ENCODE measurements at places on chromosomes 4 and X.
A peak's percentile ranks its signal among the peaks of the same experiment; 100 is the strongest.

DNA sequence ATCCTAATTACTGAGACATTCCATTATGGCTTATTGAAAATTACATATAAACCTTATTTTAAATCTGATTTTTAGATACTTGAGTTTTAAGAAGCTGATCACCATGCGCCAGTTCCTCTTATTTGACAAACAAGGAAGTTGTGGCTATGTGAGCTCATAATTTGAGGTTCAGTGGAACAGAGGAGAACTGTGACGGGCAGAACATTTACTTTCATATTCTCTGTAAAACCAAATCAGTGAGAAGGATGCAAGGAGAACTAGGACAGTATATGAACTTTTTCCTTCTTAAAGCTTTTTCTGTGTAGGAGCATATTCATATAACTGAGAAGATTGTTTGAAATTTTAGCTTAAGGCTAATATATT, 25.3 kb downstream of the STIM2 start:
- DNase-seq = no peak

DNA sequence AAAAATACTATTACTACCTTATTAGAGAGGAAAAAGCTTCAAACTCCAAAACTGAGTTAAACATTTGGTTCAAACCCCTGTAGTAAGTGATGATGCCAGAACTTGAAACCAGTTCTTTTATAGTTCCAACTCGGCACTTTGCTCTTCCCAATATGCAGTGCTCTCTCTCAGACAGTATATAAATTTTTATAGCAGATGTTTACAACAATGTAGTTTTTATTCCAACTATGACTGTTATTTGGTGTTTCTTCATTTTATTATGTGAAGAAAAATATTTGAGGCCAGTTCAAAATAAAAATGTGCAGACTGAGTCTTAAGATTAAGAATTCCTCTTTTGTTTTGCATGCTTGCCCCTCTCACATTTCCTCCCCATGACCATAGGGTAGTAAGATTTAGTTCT, 2.9 kb upstream of the PPP4R3C start:
- no peak for DNase-seq

- DNase-seq = no peak
Observed at GRCh38 chrX:39795605-39796004, 302.2 kb downstream of the BCOR start.

DNA sequence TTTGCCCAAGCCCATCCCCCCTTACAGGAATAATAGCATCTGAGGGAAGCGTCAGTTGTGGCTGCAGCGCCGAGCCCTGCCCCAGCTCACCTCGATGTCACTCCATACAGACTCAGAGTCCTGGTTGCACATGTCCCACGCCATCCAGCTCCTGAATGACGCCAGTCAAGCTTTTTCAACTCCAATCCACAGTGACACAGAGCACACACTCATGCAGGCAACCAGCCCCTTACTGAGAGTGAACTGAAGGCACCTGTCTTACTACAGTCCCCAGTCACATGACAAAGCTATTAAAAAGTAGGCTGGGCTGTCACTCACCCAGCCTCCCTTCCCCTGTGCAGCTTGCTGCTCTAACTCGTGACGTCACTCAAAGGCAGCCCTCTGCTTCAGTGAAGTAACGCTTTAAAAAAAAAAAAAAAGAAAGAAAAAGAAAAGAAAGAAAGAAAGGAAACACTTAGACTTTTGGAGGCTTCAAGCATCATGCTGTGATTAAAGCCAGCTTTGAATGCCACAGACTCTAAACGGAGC, at the start of gene PPARGC1A:
Gene PPARGC1A, minus strand, starts transcription at position 234 of the 528 bp plus-strand sequence. Its CDS starts 90 bp downstream, at position 144.
- no peak for DNase-seq

DNA sequence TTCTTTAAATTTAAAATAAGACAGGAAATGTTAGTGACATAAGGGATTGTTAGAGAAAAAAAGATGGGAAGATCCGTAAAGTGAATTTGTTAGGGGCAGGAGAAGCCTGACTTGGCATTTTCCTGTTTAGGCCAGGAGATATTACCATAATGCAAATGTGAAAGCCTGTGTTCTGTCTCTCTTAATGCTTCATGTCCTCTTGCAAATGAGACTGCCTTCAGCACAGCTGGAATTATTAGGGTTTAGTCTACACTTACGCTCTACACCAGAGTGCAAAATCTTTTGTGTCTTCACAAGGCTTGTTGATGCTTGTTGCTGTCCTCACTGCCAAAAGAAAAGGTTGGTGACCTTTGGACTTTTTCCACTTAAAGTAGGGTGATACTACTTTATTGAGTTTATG, 56.8 kb downstream of the JADE1 start:
- no peak for DNase-seq

DNA sequence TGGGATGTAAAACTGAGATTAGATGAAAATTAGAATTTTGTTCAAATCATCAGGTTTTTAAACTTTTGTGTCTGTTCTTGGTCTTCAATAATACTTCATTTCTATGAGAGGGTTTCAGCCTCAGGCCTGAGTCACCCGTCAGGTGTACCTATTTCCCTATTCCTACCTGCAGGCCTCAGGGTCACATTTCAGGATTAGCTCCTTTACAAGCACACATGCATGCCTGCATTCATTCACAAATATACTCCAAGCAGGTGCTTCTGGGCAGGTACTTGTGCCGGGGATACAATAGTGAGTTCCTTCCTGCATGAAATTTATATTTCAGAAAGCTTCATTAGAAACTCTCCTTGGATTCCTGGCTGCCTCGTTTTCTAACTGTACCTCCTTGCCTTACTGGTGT, 114.9 kb downstream of the SHISA3 start:
- no peak for DNase-seq

- no peak for DNase-seq
Observed at GRCh38 chr4:72987741-72988729, 81.5 kb downstream of the COX18 start.

DNA sequence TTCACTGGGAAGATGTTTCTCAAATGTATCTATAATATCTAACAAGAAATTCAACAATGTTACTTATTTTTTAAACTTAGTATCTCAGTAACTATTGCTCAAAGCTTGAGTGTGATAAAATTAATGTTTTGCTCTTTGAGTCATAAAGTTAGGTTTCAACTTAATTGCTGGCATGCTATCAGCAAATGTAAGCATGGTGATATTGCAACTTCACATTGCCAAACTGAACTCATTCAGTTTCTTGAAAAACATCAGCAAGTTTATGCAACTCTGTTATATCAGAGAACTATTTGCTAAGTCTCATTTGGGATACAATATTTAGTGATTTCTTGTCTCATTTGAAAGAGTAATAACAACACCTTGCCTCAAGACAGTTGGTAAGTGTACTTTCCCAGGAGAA, 91.2 kb upstream of the KLF3 start:
- no peak for DNase-seq

DNA sequence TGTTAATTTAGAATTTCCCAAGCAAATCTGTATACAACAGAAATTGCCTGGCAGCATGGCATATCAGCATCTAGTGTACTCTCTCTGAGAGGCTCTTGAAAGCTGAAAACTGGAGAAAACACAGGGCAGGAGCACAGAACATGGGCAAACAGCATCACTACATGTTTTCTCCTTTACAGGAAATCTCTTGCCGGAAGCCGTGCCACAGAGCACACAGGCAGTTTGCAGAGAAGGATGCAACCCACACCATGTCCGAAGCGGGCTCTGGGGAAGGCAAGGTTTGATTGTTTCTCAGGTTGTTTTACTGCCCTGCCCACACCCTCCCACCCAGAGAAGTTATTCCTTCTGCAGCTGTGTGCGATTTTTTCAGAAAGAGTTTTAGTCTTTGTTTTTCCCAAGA, 41.1 kb upstream of the FAM9C start:
- DNase-seq = no peak

DNA sequence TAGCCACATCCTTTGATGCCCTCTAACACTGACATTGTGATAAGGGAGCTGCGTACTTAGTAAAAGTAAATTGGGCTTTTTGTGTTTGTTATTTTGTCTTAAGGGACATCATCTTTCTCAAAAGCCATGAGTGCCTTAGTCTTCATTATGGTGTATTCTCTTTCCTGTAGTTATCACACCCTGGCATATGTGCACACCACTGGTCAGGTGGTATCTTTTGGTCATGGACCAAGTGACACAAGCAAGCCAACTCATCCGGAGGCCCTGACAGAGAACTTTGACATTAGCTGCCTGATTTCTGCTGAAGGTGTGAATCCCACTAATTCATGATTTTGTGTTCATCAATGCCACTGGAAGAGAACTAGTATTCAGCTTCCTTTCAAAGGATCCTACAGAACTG, 18.0 kb downstream of the HERC6 start:
- no peak for DNase-seq

DNA sequence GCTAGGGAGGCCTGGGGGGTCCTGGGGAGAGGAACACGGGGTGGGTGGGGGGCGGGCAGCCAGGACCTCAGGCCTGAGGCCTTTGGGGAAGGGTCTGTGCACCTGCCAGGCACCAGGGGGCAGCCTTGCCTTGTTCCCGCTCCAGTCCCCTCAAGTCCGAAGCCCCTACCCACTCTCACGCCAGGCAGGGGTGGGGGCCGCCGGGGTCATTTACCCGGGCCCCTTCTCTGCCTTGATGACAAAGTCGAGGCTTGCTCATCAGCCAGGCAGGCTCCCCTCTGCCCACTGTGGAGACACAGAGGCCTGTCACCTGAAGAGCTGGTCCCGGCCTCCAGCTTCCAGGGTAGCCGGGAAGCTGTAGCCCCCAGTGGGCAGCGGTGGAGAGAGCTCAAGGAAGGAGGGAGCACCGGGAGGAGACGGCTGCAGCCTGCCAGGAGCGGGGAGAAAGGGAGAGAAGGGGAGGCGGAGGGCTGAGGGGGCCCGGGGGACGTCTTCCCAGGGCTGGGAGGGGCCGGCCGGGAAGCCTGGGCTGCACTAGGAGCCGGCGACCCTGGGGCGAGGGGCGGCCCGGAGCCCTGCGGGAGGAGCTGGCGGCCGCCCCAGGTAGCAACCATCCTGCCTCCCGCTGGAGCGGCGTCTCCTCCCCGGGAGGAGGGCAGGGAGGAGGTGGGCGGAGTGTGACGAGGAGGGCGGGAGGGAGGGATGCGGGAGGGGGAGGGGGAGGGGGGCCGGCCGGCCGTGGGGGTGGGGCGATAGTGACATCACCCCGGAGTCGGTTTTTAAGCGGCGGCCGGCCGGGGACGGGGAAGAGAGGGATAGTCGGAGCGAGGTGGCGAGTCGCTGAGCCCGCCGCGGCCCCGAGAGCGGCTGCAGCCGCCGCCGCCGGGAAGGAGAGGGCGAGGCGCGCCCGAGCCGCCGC, at the start of gene SLC6A8:
Gene SLC6A8, plus strand, starts transcription at position 806 of the 919 bp plus-strand sequence. CDS start 649 bp downstream, outside the sequence.
- no peak for DNase-seq

DNA sequence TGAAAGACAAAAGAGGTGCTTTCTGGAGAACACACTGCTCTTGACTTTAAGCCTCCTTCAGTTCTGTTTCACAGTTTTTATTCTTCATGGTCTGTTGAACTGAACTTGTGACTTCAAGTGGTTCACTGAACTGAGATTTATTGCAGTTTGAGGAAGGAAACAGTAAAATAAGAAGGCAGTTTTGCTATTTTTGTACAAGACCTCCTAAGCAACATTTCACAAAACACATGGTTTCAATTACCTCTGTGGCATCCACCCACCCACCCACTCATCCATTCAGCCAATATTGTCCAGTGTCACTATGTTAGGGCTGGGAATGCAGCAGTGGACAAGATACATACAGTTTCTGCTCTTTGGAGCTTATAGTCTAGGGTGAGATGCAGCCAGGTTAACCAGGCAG, 131.3 kb downstream of the IL1RAPL2 start:
- DNase-seq = no peak

- DNase-seq = no peak
Observed at GRCh38 chr4:54440394-54441136, 211.5 kb downstream of the PDGFRA start.

- DNase-seq = no peak
Observed at GRCh38 chr4:54924891-54925290, 200.5 kb downstream of the KDR start.

- DNase-seq = no peak
Observed at GRCh38 chrX:30373479-30373878, 64.3 kb upstream of the NR0B1 start.

DNA sequence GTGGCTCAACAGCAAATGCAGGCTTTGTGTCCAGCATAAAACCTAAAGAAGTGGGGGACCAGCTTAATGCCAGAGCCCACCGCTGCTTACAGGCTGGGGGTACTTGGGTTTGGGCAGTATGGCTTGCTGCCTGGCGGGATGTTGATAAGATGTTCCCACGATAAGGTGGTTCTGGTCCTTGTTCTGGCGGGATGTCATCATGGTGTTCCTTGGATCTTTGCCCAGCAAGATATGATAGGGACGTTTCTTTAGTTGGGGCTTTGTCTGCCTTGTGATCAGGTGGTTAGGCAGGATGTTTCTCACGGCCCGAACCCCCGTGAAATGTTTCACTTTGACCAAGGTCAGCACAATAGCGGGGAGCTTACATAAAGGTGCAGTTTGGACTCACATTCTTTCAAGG, 35.3 kb downstream of the PNPLA4 start:
- DNase-seq = no peak

- DNase-seq = no peak
Observed at GRCh38 chrX:124033821-124034220, 72.3 kb downstream of the STAG2 start.

GRCh38 chr4:125397226-125397625, 82.5 kb downstream of the FAT4 start:
- DNase-seq = peak; percentile 27

GRCh38 chrX:119736206-119736764, 22.1 kb upstream of the SOWAHD start:
- DNase-seq = no peak

DNA sequence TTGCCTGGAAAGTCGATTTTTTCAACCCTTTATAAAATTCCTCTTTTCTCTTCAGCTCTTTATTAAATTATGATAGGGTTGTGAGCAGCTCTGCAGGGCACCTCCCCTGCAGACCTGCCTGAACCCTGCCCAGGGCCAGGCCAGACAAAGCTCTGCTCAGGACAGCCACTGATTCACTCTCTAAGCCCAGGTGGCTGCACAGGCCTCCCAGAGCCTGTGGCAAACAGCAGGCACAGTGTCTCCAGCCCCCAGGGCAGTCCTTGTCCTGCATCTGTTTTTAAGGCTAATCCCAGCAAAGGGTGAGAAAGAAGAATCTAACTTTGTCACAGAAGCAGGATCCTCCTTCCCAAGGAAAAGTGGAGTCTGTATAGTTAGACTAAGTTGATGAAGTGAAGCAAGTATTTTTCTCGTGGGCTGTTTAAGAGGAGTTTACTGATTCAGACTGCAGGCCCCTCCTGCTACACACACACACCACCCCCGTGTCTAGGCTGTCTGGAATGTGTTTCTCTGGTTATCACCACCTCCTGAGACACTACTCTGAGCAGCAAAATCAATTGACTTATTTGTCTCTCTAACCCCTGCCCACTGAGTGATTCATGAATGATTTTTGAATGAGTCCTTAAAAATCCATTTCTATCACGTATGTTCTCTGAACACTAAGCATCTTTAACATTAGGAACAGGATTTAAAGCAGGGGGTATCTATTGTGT, 101.7 kb downstream of the CHIC2 start:
- no peak for DNase-seq

DNA sequence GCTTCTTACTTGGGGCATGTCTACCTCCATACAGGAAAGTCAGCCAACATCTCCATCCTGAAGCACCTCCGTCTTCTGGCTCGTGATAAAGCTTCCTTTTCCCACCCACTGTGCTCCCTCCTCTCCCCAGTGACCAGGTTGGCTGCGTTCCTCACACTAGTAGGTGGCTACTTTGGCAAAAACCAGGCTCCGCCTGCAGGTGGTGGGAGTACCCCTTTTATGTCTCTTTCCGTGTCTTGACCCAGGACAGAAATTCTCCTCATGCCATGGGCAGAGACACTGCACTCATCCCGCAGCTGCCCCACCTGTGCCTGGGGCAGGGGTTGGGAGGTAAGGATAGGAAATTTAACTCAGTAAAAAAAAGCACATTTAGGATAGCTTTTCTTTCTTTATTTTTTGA, 50.9 kb downstream of the ENPP6 start:
- DNase-seq = no peak

All from pulmonary artery endothelial cell (primary cell).